CD14-positive monocyte (primary cell): ENCODE measurements at places on chromosomes 4 and X. TPM values are rescaled to one million over a fixed set of nuclear protein-coding genes. Genes with fewer than 3 reads are reported as not detected.

GRCh38 chrX:25285598-25285997 is 269.8 kb upstream of the ARX start:
- DNase-seq, result no peak

- DNase-seq, result no peak
Observed at GRCh38 chr4:117417856-117418255, 332.5 kb upstream of the TRAM1L1 start.

EDA gene
- polyA plus RNA-seq, result 0.11 and 0.20 TPM in 2 replicates

DNA sequence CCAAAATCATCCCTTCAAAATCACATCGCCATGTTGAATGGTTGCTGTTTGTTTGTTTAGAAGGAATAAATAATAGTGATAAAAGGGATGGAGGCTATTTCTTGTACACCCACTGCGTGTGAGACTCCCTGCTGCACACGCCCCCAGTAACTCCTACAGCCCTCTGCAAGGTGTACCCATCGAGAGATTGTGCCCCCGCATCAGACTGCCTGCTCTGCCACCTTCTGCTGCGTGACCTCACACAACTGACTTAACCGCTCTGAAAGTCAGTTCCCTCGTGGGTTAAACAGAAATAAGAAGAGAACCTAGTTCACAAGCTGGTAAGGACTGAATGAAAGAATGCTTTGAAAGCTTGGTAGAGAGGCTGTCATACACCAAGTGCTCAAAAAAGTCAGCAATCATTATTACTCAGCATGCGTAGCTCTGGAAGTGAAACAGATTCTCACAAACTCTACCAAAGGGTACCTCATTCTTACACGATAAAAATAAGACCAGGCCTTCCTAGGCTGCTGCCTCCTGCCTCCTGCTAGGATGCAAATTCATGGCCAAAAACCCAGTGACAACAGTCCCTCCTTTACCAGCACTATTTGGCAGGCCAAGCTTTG is 147.1 kb downstream of the CPEB2 start:
- DNase-seq, result no peak

RHOXF2B gene
- 0.05 TPM for polyA plus RNA-seq

DNA sequence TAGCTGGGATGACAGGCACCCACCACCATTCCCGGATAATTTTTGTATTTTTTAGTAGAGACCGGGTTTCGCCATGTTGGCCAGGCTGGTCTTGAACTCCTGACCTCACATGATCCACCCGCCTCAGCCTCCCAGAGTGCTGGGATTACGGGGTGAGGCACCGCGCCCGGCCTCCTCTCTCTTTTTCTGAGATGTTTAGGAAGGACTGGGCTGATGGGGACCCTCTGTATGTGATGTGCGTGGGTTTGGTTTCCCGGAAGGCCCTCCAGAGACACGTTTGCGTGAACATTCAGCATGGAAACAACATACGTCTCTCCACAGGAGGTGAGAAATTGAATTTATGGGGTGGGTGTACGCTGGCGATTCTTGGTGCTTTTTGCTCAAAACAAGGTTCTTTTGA is 18.6 kb downstream of the SHOX start:
- DNase-seq, result no peak

DNA sequence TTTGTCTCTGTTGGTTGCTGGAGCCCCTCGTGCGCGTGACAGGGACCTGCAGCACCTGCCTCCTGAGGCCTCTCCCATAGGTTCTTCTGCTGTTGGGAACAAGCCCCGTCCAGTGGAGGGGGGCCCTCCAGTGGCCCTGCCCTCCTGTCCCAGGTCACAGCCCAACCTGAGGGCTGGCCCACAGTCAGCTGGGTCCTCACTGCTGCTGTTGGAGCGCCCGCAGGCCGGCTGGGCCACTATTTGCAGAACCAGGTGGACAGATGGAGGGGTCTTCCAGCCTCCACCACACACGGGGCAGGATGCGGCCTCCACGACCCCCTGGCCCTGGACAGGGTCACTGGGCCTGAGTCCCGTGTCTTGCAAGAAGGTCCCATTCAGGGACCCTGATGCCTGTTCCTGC is 51.4 kb upstream of the PSAPL1 start:
- DNase-seq, result no peak

CFI gene
- polyA plus RNA-seq, result not detected

DNA sequence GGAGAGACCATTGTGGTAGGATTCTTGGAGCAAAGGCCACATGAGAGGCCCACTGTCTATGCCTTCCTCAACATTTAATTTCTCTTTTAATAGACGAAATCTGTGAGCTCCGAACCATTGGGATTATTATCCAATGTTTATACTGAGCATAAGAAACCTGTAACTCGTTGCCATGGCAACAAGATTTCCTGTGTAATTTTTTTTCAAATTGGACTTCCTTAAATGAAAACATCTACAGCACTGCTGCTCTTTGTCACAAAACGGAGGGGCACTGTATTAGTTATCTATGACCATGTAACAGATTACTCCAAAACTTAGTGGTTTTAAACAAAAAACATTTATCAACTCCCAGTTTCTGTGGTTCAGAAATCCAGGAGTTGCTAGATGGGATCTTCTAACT is 38.7 kb downstream of the PPP1R2C start:
- peak; percentile 28 for DNase-seq
